ENCODE measurements at places on chromosomes 1 and 21.

GRCh38 chr1:208988811-208989222 is 594.7 kb upstream of the CAMK1G start:
- H3K4me1 ChIP-seq: peaks cover 13% of the 10 kb centered on the region
- DNase-seq: no peak
- H3K27ac ChIP-seq: peak overlapping the region; percentile 83
- H3K4me3 ChIP-seq: peak overlapping the region; percentile 78
- H3K27me3 ChIP-seq: peaks cover 6% of the 10 kb centered on the region

DNA sequence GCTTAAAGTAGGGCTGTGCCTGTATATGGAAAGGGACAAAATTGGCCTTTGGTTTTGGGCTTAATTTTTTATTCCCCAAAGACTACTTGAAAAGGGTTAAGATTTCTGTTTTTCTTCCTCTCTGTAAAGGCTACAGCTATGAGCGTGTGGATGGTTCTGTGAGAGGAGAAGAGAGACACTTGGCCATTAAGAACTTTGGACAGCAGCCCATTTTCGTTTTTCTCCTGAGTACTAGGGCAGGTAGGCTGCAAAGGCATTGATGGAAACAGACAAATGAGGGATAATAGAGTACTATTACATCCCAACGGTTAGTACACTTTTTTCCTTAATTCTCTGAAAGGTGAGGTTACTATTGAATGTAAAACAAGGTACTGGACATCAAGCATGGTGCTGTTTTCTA is 29.6 kb downstream of the CHD1L start:
- no peaks in the 10 kb centered on the region for H3K27me3 ChIP-seq
- H3K36me3 ChIP-seq: peaks cover 72% of the 10 kb centered on the region
- no peak overlapping the region for H3K27ac ChIP-seq
- no peak overlapping the region for H3K4me3 ChIP-seq
- H3K4me1 ChIP-seq: peaks cover 4% of the 10 kb centered on the region
- no peak for DNase-seq

DNA sequence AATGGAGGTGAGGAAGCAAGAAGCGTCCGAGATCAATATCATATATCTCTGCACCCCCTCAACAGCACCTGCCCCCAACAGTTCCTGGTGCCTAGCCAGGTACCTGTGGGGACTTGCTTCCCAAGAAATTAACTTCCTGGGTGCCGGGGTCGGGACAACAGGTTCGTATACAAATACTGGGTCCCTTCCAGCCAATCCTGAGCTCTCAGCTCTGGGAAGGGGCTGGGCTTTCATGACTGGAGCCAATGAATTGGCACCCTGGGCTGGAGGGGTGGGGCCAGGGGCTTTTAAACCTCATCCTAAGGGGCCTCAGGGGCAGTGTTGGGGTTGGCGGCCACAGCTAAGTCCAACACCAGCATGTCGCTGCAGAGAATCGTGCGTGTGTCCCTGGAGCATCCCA is at the start of gene PADI3:
PADI3 (plus strand) TSS at position 318 of the 400 bp plus-strand sequence; CDS start at position 358, 40 bp downstream.
- peaks cover 3% of the 10 kb centered on the region for H3K4me1 ChIP-seq
- peaks cover 4% of the 10 kb centered on the region for H3K27me3 ChIP-seq
- H3K27ac ChIP-seq: no peak within 1 kb of the TSS

- DNase-seq: no peak
- no peaks in the 10 kb centered on the region for H3K4me1 ChIP-seq
- no peak overlapping the region for H3K27ac ChIP-seq
- no peaks in the 10 kb centered on the region for H3K36me3 ChIP-seq
- H3K27me3 ChIP-seq: no peaks in the 10 kb centered on the region
- H3K4me3 ChIP-seq: no peak overlapping the region
These were observed 610.6 kb upstream of the ZP4 start for GRCh38 chr1:238501290-238501689.

GRCh38 chr1:206734499-206735142 is 36.0 kb upstream of the IL19 start:
- peaks cover 61% of the 10 kb centered on the region for H3K4me1 ChIP-seq
- DNase-seq: peak; percentile 90
- no peaks in the 10 kb centered on the region for H3K27me3 ChIP-seq

DNA sequence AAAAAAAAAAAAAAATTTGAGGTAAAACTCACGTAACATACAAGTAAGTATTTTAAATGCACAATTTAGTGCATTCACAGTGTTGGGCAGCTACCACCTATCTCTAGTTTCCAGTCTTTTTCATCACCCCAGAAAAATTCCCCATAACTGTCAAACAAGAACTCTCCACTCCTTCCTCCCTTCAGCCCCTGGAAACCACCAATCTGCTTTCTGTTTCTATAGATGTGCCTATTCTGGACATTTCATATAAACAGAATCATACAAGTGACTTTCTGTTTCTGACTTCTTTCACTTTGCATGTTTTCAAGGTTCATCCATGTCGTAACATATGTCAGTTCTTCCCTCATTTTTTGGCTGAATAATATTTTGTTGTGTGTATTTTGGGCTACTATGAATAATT is 24.9 kb upstream of the ETS2 start:
- H3K4me3 ChIP-seq: peak overlapping the region; percentile 17
- H3K4me1 ChIP-seq: peaks cover 43% of the 10 kb centered on the region
- H3K36me3 ChIP-seq: peaks cover 22% of the 10 kb centered on the region
- no peak for DNase-seq

DNA sequence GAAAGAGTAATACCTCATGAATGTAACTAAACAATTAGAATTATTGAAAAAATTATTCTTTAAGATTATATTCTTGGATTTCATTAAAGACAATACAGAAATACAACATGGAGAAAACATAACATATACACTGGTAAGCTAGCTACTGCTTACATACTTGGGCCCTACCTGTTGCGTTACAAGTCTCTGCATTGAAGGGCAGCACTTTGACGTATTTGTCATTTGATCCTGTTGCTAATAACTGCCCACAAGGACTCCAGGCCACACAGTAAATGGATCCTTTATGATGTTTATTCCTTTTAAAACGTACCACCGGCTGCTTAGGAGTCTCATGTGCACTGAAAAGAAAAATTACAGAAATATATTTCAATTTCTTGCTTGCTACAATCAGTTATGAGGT is 19.8 kb upstream of the CLCC1 start:
- no peaks in the 10 kb centered on the region for H3K4me1 ChIP-seq
- no peak overlapping the region for H3K27ac ChIP-seq
- no peak overlapping the region for H3K4me3 ChIP-seq
- no peak for DNase-seq
- no peaks in the 10 kb centered on the region for H3K27me3 ChIP-seq
- peaks cover 26% of the 10 kb centered on the region for H3K36me3 ChIP-seq

DNA sequence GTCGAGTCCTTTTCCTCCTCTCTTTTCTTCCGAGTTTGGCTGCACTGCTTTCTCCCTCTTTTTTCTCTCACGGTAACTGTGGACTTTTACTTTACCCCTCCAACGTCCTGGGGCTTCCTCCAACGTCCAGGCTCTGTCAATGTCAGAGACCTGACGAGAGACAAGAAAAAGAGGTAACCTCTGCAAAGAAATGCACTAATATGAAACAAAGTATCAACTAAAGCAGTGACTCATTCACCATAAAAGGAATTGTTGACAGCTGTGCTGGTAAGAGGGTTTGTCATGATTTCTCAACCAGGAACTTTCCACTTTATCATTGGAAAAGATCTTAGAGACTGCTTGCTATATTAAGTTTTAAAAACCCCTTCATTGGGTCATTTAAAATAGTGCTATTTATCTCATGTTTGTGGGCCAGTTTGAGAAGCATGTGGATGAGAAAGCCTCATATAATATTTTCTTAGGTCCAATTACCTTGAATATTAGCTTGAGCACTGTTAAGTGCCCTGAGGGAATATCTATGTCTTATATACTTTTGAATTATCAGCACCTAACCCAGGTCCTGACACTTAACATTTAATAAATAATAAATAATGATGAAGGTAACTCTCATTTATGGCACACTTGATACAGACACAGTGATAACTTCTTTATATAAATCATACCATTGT is at the start of gene GBP2:
GBP2 (minus strand) TSS at position 202 of the 668 bp plus-strand sequence. CDS start 4,148 bp downstream, outside the sequence.
- peak within 1 kb of the TSS; percentile 97 for H3K4me3 ChIP-seq
- peaks cover 75% of the 10 kb centered on the region for H3K4me1 ChIP-seq
- peaks cover 34% of the 10 kb centered on the region for H3K36me3 ChIP-seq
- DNase-seq: peak; percentile 20
- peak within 1 kb of the TSS; percentile 98 for H3K27ac ChIP-seq

GRCh38 chr1:243465738-243466137 is 209.9 kb downstream of the SDCCAG8 start:
- no peaks in the 10 kb centered on the region for H3K4me1 ChIP-seq
- H3K36me3 ChIP-seq: no peaks in the 10 kb centered on the region
- H3K27me3 ChIP-seq: no peaks in the 10 kb centered on the region

DNA sequence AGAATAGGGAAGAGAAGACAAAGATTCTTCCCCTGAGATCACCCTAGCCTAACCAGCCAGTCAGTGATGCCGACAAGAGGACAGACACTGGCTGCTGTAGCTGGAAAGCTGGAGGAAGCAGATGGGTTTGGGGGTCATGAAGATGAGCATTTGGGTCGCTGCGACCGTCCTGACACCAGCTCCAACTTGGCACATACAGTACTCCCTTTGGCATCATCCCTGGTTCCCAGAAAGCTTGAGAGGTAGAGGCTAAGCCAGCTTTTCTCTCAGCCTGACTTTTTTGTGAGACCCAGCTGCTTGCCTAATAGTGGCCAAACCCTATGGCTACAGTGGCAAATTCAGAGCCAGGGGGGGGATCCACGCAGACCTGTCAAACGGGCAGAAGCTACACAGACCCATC is 43.0 kb upstream of the IKBKE start:
- H3K4me3 ChIP-seq: no peak overlapping the region
- H3K4me1 ChIP-seq: no peaks in the 10 kb centered on the region
- no peak overlapping the region for H3K27ac ChIP-seq
- H3K36me3 ChIP-seq: peaks cover 13% of the 10 kb centered on the region
- H3K27me3 ChIP-seq: no peaks in the 10 kb centered on the region
- DNase-seq: no peak

DNA sequence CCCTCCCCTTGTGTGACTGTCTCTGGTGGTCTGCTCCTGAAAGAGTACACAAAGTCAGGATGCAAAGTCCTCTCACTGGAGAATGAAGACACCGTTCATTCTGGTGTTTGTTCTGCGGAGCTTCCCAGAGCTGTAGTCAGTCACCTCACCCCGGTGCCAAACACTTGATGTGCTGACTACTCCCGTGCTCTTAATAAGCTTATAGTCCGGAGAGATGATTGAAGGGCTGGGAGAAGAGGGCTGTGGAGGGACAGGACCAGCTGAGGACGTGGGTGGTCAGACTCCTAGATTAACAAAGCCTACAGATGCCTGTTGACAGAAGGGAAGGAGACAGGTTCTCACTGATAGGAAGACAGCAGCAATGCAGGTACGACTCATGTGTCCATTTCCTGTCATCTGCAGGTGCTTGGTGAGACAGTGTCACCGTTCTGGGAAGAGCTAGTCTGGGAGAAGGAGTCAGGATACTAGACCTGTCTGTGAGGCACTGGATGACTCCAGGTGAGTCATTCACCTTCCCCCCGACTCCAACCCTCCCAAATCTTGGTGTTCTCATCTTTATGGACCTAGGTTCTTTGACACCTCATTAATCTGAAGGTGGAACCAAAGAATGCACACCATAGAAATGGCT is 40.4 kb upstream of the LRRN2 start:
- H3K27me3 ChIP-seq: no peaks in the 10 kb centered on the region
- no peak for DNase-seq
- no peak overlapping the region for H3K27ac ChIP-seq

DNA sequence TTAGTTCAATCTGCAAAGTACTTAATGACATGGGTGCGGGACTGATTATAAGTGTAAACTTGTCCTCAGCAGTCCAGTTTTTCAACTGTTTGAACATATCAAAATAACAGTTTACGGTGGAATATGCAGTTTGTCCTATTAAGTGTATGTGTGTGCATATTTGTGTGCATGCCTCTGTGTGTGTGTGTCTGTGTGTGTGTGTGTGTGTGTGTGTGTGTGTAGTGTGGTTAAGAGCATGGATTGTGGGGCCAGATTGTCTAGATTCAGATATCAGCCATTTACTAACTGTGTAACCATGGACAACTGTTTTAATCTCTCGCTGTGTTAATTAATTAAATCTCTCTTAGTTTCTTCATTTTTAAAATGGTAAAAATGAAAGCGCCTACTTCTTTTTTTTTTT is 39.0 kb downstream of the NEXN start:
- H3K36me3 ChIP-seq: no peaks in the 10 kb centered on the region
- peak overlapping the region; percentile 32 for H3K27ac ChIP-seq
- H3K4me3 ChIP-seq: peak overlapping the region; percentile 69
- H3K4me1 ChIP-seq: peaks cover 10% of the 10 kb centered on the region

- H3K4me1 ChIP-seq: no peaks in the 10 kb centered on the region
- no peak overlapping the region for H3K27ac ChIP-seq
- no peak for DNase-seq
- H3K27me3 ChIP-seq: peaks cover 26% of the 10 kb centered on the region
- no peaks in the 10 kb centered on the region for H3K36me3 ChIP-seq
- H3K4me3 ChIP-seq: no peak overlapping the region
These were observed 48.9 kb upstream of the POU3F1 start for GRCh38 chr1:38095454-38095931.

DNA sequence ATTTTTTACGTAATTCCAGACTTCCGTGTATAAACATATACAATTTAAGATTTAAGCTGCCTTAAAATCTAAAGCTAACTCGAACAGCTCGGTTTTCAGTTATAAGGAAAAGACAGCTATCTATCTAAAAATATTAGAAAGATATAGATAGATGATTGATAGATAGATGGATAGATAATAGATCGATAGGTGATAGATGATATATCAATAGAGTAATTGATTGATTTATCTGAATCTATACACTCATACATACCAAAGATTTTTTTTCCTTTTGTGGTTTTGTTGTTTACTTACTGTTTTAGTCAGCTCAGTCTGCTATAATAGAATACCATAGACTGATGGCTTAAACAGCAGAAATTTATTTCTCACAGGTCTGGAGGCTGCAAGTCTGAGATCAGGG is 278.5 kb upstream of the PLD5 start:
- no peaks in the 10 kb centered on the region for H3K36me3 ChIP-seq
- no peaks in the 10 kb centered on the region for H3K27me3 ChIP-seq
- no peak overlapping the region for H3K4me3 ChIP-seq
- H3K27ac ChIP-seq: no peak overlapping the region
- no peaks in the 10 kb centered on the region for H3K4me1 ChIP-seq

DNA sequence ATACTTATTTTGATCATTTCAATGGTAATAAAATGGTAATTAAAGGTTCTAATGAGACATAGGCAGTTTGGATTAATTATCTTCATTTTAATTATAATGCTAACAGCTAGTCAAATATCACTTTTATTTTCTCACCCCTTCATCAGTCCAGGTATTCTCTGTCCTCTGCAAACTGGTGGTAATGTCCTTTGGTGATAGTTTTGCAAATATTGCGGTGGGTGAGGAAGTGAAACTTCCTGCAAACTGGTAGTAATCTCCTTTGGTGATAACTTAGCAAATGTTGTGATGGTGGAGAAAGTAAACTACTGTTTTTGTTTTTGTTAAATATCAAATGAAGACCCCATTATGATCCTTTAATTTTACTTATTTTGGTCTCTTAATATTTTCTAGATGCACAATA is 209.0 kb downstream of the AMY1C start:
- no peak for DNase-seq
- H3K27ac ChIP-seq: no peak overlapping the region
- H3K4me3 ChIP-seq: no peak overlapping the region
- no peaks in the 10 kb centered on the region for H3K36me3 ChIP-seq

GRCh38 chr1:20555025-20555757 is 2.8 kb downstream of the FAM43B start:
- H3K27ac ChIP-seq: no peak overlapping the region
- H3K4me1 ChIP-seq: no peaks in the 10 kb centered on the region
- H3K4me3 ChIP-seq: no peak overlapping the region
